ENCODE measurements at places on chromosomes 11 and 22. TPM values are rescaled to one million over a fixed set of nuclear protein-coding genes. Genes with fewer than 3 reads are reported as not detected.

The KCTD14 gene
- total RNA-seq, result 0.19 TPM

The EPS8L2 gene
- total RNA-seq, result 7.4 TPM

The NOL12 gene
- total RNA-seq, result 46.4 TPM

The OR5P2 gene
- total RNA-seq, result not detected

The MS4A1 gene
- 1.5 TPM for total RNA-seq

DNA sequence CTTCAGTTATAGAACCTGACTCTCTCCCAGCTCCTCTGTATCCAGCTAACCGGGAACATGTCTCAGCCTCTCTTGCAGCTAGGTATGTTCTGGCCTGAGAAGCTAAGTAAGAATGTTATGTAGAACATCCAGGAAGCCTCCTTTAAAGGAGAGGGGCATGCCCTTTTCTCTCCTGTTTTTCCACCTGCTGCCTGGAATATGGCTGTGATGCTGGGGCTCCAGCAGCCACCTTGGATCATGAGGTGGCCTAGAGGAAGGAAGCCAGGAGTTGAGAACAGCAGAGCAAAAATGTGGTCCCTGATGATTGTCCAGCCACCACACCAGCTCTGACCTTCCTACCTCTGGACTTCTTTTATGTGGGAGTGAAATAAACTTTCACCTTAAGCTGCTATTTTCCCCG is 117.6 kb downstream of the MPPED1 start:
- no peak for DNase-seq

DNA sequence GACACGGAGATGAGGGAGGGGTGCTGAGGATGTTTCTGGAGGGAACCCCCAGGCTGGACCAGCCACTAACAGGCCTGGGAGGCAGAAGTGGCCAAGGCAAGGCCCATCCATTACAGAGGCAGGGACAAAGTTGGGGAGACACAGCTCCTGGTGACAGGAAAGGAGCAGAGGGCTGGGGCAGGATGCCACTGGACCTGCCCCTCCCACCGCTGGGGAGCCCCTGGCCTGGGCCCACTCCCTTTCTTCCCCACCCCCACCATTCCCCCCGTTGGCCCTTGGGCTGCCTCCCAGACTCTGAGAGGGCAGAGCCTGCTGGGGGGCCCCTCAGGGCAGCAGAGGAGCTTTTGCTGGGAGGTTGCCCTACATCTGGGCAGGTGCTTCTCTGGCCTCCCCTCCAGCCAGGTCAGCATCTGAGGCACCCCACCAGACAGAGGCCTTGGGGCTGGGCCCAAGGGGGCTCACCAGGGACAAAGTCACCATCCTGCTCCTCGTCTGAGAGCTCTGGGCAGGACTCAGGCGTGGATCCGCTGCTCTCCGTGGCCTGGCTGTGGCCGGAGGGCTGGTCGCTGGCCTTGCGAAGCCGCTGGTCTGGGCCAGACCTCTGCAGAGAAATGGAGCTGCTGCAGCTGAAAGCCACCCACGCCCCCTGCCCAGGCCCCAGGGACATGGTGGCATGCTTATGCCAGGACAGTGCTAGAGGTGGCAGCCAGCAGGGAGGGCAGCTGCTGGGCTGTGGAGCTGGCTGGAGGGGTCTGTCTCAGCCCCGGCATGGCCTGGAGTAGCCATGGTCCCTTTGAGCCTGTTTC is 33.1 kb upstream of the CARS1 start:
- no peak for DNase-seq

- no peak for DNase-seq
These were observed 1164.7 kb downstream of the LRRC4C start for GRCh38 chr11:40294741-40295140.

DNA sequence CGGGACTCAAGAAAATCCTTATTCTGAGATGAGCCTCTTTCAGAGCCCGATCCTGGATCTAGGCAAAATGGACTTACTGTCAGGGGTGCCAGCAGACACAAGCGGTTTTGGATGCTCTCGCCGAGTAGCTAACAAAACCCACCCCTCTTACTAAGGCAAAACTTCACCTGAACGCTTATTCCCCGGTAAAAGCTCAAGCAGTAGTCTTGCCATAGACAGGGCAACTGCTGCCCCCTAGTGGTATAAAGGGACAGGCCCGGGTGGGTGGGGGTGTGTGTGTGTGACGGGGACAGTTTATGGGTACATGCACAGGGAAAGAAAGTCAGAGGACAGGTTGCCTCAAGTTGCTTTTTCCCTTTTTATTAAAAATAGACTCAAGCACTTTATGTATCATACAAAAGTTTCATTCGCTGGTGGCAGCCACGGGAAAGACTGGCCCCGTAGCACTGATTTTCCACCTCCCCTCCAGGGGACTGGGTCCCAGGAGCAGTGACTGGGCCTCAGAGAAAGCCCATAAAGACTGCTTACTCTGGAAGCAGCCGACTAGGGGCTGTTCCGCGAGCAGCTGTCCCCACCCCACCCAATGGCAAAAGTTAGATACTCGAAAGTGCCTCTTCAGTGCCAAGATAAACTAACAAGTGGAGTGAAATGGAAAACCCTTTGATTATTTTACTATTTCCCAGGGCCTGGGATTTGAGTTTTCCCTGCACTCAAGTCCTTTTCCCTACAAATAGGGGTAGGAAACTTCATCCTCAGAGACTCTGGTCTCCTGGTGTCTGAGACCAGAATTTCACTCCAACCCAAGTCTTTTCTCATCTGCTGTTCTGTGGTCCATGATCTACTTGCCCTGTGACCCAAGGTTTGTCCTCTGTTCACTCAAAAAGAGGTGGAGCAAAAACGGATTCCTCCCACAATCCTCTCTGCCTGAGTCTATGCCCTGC is 4.7 kb downstream of the YPEL4 start:
- peak; percentile 88 for DNase-seq

DNA sequence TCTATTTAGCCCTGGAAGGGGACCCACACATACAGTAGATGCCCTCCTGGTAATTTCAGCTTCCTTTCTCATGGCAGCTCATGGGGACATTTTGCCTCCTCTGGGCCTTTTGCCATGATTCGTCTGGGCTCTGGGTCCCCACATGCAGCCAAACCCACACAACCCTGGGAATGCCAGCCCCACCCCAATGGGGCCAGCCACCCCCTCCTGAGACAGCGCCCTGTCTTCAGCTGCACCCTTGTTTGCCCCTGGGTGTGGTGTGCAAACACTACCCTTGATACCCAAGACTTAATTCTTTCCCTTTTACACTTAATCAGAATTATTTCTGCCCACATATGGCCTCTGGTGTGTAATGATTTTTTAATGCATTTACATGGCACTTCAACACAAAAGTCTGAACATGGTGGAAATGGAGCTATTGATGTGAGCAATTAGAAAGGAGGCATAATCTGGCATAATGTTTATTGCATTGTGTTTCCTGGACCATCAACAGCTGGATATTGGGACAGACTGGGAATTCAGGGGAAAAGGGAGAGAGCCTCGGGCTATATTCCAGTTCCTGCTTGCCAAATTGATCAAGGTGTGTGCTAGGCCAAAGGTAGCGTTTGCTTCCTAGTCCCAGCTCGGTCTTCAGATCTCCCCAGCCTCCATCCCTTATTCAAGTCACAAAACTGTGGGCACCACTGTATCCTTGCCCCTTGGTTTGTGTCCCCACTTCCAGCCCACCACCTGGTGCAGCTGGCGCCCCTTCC is 85.0 kb upstream of the ANO1 start:
- no peak for DNase-seq

- no peak for DNase-seq
These were observed 192.4 kb upstream of the API5 start for GRCh38 chr11:43119275-43119970.

- DNase-seq, result no peak
These were observed 767.0 kb downstream of the NTM start for GRCh38 chr11:132137289-132137980.

DNA sequence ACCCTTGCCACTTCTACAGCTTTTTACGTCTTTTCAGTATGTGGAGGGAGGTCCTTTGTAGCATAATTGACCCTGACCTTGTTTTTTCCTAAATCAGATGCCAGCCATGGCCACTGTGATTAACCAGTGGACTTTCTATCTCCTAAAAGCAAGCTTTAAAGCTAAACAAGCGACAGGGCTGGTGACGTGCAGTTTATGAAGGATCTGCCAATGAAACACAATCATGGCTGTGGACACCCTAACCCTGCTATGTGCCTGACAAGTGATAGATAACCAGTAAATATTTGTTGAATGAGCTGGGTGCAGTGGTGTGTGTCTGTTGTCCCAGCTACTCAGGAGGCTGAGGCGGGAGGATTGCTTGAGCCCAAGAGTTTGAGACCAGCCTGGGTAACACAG is 64.2 kb downstream of the LIF start:
- no peak for DNase-seq

- peak; percentile 33 for DNase-seq
These were observed 23.2 kb downstream of the CAPN1 start for GRCh38 chr11:65204646-65205601.

DNA sequence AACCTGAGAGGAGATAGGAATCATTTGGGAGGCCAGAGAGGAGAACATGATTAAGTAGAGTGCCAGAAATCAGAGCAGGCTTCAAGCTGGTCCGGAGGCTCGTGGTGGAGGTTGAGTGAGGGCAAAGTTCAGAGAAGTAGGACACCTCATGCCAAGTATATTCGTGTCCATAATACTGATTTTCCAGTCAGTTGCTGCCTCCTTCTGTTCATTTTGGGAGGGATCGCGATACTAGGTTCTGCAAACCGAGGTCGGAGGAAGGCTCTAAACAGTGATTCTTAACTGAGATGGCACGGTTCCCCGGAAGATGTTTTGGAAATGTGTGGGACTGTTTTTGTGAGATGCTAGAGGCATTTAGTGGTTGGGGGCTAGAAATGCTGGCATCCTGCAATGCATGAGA is 13.6 kb upstream of the CD3E start:
- DNase-seq, result no peak

GRCh38 chr11:93532806-93533205 is 10.4 kb downstream of the SMCO4 start:
- DNase-seq, result no peak

- DNase-seq, result no peak
These were observed 338.0 kb downstream of the AASDHPPT start for GRCh38 chr11:106415510-106415909.

GRCh38 chr22:24159650-24160049 is 21.6 kb upstream of the SUSD2 start:
- DNase-seq, result no peak

GRCh38 chr22:29081517-29082236 is 8.8 kb downstream of the KREMEN1 start:
- no peak for DNase-seq
